ENCODE measurements at places on chromosomes 1 and 21.

GRCh38 chr1:21930629-21931170 is 6.4 kb downstream of the HSPG2 start:
- no peak for DNase-seq

DNA sequence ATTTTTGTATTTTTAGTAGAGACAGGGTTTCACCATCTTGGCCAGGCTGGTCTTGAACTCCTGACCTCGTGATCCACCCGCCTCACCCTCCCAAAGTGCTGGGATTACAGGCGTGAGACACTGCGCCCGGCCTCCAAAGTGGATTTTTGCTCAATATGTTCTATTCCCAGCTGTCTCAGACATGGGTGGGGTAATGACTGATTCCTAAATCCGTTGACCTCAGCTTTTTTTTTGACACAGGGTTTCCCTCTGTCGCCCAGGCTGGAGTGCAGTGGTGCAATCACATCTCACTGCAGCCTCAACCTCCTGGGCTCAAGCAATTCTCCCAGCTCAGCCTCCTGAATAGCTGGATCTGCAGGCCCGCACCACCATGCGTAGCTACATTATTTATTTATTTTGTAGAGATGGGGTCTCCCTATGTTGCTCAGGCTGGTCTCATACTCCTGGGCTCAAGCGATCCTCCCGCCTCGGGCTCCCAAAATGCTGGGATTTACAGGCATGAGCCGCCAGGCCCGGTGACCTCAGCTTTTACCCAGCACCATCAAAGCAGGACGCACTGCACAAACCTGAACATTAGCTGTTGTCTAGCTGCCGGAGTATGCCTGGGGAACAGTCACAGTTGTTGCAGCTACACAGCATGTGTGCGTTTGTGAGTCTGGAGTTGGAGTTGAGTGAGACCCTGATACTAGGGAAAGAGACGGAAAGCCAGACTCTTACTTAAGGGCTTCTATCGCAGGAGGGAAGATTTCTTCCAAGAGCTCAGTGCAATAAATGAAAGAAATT is 43.7 kb upstream of the PSEN2 start:
- no peak for DNase-seq

- DNase-seq = peak; percentile 23
Observed at GRCh38 chr21:41425954-41426675, at the start of gene MX1. Gene MX1, plus strand, starts transcription at chr21:41426239. Its CDS starts 5,832 bp downstream, at chr21:41432071.

DNA sequence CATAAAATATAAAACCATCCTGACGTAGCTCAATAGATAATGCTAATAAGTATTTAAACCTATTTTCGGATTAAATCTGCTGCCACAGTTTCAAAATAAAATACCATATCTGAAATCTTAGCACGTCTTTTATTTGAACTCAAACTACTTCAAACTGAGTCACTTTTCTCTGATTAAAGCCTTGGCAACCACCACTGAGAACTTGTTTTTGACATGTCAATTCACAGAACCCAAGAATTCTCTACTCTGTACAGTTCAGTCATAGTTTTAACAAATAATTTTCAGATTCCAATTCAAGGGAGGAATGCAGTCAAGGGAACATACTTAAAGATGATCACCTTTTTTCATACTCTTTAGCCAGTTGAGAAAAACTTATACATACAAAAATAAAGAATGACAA is 643.2 kb downstream of the KCNT2 start:
- no peak for DNase-seq

DNA sequence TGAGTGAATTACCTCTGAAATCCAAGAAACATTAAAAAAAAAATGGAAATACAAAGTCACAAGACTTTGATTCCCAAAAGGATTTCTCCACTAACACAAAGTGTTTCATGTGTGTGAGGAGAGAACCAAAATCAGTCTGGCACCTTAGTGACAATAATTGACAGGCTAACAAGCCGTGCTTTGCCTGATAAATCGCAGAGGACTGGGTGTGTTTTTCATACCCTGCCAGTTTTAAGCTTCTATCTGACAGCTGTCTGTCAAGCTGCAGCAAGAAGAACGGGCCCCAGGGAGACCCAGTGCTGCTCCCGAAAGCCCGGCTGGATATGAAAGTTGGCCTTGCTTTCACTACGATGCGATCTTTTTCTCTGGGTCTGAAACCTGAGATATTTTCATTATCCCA is 101.6 kb upstream of the KCNK2 start:
- no peak for DNase-seq

- DNase-seq = peak; percentile 16
Observed at GRCh38 chr1:46569884-46570725, 18.7 kb upstream of the KNCN start.

GRCh38 chr1:102089791-102090190 is 93.1 kb upstream of the OLFM3 start:
- DNase-seq = no peak

GRCh38 chr1:193156822-193157142 is 29.6 kb downstream of the B3GALT2 start:
- no peak for DNase-seq

- no peak for DNase-seq
Observed at GRCh38 chr1:2360588-2361364, 30.6 kb downstream of the MORN1 start.

- peak; percentile 17 for DNase-seq
Observed at GRCh38 chr1:156618853-156619581, at the start of gene HAPLN2. Gene HAPLN2, plus strand, starts transcription at chr1:156619415. Its CDS starts 4,076 bp downstream, at chr1:156623491.

DNA sequence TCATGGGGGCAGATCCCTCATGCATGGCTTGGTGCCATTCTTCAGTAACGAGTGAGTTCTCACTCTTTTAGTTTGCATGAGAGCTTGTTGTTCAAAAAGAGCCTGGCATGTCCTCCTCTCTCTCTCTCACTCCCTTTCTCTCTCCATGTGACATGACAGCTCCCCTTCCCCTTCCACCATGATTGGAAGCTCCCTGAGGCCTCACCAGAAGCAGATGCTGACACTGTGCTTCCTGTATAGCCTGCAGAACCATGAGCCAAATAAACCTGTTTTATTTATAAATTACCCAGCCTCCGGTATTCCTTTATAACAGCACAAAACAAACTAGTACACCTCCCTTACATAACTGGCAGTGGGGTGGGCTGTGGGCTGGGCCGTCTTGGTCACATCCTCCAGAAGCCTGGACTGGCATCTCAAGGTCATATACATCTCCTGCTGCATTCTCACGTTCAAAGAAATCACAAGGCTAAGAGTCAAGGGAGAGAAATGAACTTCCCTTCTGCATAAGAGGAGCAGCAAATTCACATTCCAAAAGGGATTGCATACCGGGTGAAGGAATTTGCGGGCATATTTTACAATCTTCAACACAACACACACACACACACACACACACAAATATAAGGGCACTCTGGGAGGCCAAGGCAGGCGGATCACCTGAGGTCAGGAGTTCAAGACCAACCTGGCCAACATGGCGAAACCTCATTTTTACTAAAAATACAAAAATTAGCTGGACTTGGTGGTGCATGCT is 2.3 kb upstream of the CCSAP start:
- DNase-seq = peak; percentile 80

DNA sequence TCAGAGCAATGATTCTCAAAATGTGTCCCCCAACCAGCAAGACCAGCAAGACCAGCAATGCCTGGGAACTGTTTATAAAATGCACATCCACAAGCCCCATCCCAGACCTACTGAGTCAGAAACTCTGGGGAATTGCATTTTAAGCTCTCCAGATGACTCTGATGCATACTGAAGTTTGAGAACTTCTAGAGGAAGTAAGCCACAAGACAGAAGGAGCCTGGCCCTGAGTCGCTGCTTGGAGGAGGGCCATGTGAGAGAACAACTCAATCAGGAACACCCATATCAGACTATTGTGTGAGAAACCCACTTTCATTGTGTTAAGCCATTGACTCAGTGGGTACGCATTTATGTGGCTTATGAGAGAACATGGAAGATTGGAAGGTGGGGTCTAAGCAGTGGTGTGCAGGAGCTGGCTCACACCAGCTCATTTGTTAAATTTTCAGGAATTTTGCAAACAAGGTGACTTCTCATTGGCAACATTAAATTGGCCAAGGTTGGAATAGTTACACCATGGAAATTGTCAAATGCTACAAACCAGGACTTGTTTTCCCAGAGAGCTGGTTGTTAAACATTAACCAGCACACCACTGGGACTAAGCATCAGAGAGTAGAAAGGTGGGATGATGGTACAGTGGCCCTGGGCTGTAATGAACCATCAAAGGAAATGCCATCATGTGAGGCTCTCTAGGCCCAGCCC is 38.9 kb downstream of the ATP1A1 start:
- no peak for DNase-seq

DNA sequence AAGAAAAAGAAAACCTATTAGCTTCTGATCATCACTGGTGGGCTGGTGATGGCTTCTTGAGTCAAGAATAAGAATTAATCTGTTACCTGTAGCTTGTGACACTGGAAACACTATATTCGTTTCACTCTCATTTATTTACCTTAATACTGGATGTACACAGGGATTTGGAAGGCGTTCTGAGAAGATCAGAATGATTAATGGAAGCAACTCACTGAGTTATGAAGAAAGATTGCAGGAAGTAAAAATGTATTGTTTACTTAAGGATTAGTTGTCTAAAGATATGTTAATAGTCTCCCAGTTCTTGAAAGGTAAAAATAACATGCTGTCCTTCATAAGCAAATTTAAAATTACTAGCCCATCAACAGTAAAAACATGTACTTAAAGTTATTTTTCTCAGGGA is 644.9 kb upstream of the NCAM2 start:
- no peak for DNase-seq

DNA sequence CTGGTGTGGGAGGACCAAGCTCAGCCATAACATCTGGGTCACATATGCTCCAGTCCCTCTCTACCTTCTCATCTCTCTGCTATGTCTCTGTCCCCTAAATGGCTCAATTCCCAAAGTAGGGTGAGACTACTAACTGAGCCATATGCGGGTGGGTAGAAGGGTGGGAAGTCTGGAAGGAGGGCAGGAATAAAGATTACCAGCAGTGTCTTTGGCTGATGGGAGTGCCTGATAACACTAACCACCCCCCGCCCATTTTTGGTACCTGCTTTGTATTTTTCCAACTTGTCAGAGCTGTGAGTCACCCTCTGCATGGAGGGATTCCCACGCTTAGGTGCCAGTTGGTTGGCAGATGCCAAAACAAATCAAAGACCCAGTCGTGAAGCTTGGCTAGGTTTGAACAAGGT is 14.9 kb upstream of the SSBP3 start:
- DNase-seq = no peak

All from amniotic epithelial cell (primary cell).